ENCODE measurements at places on chromosomes 11 and 22.

DNA sequence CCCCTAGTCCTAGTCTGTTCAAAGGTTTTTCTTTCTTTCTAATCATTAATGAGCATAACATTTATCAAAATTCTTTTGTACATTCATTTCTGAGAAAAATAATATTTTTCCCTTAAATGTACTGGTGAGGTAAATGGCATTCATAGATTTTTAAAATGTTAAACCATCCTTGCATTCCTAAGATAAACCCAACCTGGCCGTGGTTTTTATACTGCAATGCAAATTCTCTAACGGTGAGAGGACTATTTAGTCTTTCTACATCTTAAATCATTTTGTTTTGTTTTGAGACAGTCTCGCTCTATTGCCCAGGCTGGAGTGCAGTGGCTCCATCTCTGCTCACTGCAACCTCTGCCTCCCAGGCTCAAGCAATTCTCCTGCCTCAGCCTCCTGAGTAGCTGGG is 40.6 kb downstream of the TRMU start:
- DNase-seq = no peak

DNA sequence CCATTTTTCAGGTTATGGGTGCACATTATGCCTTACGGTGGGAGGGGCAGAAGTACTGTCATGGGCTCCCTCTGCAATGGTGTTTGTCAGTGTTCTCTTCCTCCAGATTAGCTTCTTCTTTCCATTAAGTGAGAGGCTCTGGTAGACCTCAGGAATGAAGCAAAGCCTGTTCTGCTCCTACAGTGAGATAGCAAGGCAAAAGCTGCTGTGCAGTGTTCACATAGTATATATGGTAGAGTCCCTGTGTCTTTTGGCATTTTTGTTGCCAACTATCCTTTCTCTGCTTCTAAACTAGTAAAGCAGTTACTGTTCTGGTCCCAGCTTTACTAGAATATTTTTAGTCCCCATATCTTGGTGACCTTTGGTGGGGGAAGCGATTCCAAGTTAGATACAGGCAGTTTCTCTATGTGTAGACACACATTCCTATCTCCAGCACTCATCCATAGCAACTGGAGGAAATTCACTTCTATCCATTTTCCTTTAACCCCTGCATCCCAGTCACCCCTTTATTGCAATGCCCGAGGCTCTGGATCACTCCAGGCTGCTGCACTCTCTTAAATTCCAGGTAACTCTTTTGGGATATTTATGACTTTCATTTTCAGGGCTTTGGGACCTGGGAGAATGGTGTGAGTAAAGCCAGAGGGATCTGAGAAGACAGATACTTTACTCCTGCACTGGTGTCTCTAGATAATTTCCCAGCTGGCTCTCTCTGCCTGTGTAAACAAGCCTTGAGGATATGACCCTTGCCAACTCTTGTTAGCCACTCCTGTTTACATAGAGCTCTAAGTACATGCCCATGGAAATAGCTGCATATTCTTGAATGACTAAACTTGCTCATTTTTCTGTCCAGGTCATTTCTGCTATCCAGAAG is 3.9 kb upstream of the TRIM34 start:
- DNase-seq = no peak

DNA sequence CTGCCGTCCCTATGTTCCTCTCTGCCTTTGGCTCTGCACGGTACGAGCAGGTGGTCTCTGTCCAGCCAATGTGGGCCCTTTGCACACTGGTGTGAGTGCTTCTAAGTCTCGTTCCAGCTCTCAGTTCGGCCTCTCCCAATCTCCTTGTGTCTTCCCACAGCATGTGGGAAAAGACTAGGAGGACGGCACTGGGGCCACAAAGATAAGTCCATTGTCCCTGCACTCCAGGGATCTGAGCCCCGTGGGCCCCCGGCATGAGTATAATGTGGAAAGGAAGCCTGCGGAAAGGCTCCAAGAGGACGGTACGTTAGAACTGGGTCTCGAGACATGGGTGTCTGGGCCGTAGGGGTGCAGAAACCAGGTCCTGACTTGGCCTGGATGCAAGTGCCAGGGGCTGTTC is 16.4 kb downstream of the MYEOV start:
- DNase-seq = peak; percentile 37

DNA sequence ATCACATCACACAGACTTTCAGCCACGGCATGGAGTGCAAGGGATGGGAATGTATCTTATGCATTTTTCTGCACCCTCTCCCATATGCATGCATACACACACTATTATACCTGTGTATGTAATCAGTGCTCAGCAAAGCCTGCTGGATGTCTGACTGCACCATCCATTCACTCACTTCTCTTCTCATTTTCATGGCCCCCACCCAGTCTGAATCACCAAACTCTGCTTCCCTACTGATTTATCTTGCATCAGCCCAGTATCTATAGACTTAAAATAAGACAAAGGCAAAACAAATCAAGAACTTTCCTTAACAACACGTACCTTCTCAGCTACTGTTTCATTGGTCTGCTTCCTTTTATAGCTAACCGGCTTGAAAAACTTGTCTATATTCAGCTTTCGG is 21.6 kb downstream of the DBX1 start:
- no peak for DNase-seq

DNA sequence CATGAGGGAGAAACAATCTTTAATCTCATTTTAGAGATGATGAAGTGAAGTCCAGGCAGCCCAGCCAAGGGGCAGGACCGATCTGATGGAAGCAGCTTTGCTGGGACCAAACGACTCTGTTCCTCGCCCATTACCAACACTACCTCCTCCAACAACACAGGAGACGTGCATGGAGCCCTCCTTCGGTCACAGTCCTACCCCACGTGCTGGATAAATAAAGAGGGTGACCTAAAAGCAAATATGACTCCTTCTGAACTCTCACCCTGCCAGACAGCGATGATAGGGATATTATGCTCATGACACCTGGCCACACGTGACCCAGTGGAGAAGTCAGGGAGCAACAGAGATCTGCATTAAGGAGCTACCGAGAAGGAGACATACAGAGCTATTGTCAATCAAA is 26.0 kb downstream of the SCGB1A1 start:
- no peak for DNase-seq

- no peak for DNase-seq
These were observed 121.0 kb downstream of the GRIK4 start for GRCh38 chr11:120632579-120632978.

- DNase-seq = no peak
These were observed 25.6 kb downstream of the PGA5 start for GRCh38 chr11:61266602-61267001.

- peak; percentile 56 for DNase-seq
These were observed 75.6 kb downstream of the BLID start for GRCh38 chr11:122040464-122040863.

DNA sequence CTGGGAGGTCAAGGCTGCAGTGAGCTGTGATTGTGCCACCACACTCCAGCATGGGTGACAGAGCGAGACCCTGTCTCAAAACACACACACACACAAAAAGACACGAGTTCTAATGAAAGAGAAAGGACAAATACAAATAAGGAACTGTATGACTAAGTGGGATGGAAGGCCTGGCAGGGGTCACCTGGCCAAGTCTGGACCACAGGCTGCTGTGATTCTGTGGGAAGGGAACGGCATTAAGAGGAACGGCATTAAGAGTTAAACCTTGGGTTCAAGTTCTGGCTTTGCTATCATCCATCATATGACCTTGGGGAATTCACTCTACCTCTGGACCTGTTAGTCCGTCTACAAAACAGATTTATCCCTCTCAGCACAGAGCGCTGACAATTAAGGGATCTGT is 47.7 kb downstream of the LRFN4 start:
- no peak for DNase-seq
